ENCODE measurements at places on chromosomes 6 and 20. TPM values are rescaled to one million over a fixed set of nuclear protein-coding genes. Genes with fewer than 3 reads are reported as not detected.

The RAMACL gene
- total RNA-seq, result 1.1 TPM

The CRISP1 gene
- not detected for total RNA-seq

The HCRTR2 gene
- not detected for total RNA-seq

The LPIN3 gene
- 10.5 TPM for total RNA-seq

The ZC2HC1B gene
- total RNA-seq, result not detected

The CCDC167 gene
- total RNA-seq, result 16.0 TPM

The OR2J3 gene
- total RNA-seq, result not detected
